ENCODE measurements at places on chromosomes 6 and 20. TPM values are rescaled to one million over a fixed set of nuclear protein-coding genes. Genes with fewer than 3 reads are reported as not detected.

GRCh38 chr6:164129218-164129617 is 714.7 kb downstream of the QKI start:
- no peak for DNase-seq
- no peak overlapping the region for H3K4me3 ChIP-seq
- no peaks in the 10 kb centered on the region for H3K4me1 ChIP-seq
- H3K27me3 ChIP-seq, result no peaks in the 10 kb centered on the region
- H3K27ac ChIP-seq, result no peak overlapping the region

DNA sequence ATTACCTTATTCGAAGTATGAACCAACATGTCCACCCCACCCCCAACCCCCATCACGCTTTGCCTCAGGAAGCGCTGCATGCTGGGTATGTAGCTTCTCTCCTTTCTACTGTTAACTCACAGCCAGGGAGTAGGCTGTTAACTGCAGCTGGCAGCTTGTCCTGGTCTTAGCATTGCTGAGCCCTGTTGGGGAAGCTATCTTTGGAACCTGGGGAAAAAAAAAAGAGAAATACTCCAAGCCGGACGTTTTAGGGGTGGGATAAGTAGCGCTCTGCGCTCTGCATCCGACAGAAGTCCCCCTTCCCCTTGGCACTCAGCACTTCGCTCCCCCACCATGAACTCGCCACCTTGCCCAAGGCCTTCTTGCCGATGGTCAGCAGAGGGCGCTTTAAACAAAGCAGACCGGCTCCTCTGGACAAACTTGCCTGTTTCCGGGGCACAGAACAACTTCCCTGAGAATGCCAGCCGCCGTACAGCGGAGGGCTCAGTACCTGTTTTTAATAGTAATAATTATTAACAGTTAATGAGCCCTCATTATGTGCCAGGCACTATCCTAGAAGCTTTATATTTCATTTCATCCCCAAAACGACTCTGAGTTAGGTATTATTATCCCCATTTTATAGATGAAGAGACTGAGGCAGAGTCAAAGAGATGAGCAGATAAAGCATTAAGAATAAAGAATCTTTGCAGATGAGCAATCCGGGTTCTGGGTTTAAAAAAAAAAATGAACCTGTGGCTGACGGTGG is 35.2 kb upstream of the MDFI start:
- DNase-seq, result peak; percentile 90
- peaks cover 12% of the 10 kb centered on the region for H3K4me1 ChIP-seq
- no peak overlapping the region for H3K4me3 ChIP-seq
- H3K27ac ChIP-seq, result no peak overlapping the region

- DNase-seq, result no peak
- H3K4me1 ChIP-seq, result no peaks in the 10 kb centered on the region
- no peak overlapping the region for H3K27ac ChIP-seq
- no peaks in the 10 kb centered on the region for H3K27me3 ChIP-seq
Observed at GRCh38 chr20:2538931-2539720, 2.8 kb downstream of the TMC2 start.

- no peaks in the 10 kb centered on the region for H3K27me3 ChIP-seq
- H3K4me1 ChIP-seq, result no peaks in the 10 kb centered on the region
- H3K36me3 ChIP-seq, result no peaks in the 10 kb centered on the region
- no peak overlapping the region for H3K27ac ChIP-seq
- no peak overlapping the region for H3K4me3 ChIP-seq
Observed at GRCh38 chr6:127503022-127503421, 16.1 kb downstream of the MTCL3 start.

DNA sequence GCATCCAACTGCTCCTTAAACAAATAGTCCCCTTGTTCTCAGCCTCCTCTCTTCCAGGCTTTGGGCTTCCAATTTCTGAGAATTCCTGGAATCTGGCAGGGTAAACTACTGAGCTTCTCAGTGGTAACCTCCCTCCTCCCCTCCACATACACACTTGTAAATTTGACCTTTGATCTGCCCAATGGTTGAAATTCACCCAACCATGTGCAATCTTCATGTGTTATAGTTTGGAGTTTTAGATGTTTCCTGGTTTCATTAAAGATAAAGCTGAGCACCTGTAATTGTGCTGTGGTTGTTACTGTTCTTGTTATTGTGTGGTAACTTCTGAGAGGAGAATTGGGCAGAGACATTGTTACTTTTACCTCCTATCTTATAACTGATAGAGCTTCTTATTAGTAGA is 328.4 kb downstream of the TPBG start:
- no peaks in the 10 kb centered on the region for H3K27me3 ChIP-seq
- H3K36me3 ChIP-seq, result no peaks in the 10 kb centered on the region
- no peaks in the 10 kb centered on the region for H3K4me1 ChIP-seq
- DNase-seq, result no peak
- no peak overlapping the region for H3K27ac ChIP-seq
- no peak overlapping the region for H3K4me3 ChIP-seq

GRCh38 chr6:4794140-4794707 is 18.0 kb downstream of the CDYL start:
- DNase-seq, result no peak
- no peak overlapping the region for H3K27ac ChIP-seq
- peaks cover 20% of the 10 kb centered on the region for H3K4me1 ChIP-seq
- no peak overlapping the region for H3K4me3 ChIP-seq
- no peaks in the 10 kb centered on the region for H3K27me3 ChIP-seq
- H3K36me3 ChIP-seq, result no peaks in the 10 kb centered on the region

Gene ZKSCAN4
- total RNA-seq, result 8.5 TPM

Gene POM121L2
- total RNA-seq, result not detected

Gene NMBR
- total RNA-seq, result not detected

Gene SLA2
- 7.2 TPM for total RNA-seq

Gene ULBP2
- total RNA-seq, result not detected

Data from spleen (tissue), 13 donors.